ENCODE measurements at places on chromosomes 2 and 18.
A peak's percentile ranks its signal among the peaks of the same experiment; 100 is the strongest.

DNA sequence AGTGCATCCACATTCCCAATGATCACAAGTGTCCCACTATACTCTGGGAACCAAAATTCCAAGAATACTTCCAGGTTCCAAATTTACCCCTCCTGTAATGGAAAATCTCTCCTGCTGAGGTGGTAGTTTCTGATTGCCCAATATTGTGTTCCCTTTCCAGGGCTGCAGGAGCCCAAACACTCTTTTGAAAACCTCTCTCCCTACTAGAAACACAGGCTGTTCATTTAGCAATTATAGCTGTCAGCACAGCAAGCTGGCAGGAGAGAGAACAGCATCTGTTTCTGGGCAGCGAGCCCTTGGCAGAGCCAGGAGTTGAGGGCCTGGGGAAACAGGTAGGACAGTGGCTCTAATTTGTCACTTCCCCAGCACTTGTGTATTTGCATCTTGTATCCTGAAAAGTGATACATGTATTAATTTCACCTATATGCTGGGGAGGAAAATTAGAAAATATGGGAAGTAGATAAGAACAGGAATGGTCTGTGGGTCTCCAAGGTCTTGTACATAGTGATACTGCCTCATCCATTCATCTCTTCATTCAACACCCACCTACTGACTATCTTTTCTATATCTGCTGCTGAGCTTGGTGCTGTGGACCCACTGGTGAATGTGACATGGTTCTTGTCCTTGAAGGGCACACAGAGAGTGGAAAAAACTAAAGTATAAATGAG is 16.9 kb upstream of the PAIP2B start:
- no peak for DNase-seq

DNA sequence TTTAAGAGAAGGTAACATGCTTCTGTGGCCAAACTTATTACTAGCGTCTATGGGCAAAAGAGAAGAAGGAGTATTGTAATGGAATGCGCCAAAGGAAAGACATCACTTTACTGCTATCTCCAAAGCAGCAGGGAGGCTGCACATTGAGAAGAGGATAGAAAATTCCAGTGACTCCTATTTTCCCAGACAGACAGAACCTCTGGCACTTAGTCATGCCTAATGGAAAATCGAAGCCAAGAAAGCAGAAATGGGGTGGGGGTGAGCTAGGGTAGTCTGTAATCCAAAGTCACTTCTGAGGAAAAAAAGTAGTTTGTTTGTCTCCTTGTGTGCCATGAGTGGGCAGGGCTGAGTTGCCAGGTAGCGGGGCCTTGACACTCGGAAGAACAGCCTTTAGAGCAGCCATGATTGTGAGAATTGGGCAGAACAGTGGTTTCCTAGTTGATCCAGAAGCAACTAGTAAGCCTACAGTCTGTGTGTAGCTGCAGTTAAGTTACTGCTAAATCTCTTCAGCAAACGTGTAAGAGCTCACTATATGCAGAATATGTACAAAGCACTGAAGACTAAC is 79.4 kb upstream of the FOSL2 start:
- peak; percentile 45 for DNase-seq

DNA sequence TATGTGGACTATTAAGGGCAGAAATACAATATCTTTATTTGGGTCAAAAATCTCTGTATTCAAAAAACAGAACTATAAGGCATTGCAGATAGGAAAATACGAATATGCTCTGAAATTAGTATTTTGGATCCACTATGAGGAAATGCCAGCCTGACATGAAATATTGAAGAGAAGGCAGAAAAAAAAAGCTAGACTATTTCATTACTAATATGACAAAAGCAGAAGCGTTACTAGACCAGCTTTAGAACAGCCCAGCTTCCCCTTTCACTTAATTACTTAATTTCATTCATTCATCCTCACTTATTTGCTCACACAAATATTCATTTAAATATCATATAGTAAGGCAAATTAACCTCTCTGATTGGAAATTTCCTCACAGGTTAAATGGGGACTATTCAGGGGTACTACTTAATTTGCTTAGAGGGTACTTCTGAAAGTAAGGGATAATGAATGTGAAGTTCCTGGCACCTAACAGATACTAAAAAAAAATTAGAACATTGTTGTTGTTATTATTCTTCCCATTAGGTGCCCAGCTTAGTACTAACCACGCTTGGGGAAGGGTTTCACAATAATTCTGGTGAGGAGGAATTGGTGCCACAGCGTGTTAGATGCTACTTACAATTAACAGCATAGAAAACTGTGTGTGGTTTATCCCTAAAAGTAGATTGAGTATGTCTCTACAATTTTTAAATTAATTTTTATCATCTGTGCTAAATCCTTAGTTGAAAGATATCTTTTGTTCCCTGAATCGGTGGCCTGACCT is 71.1 kb upstream of the CTLA4 start:
- no peak for DNase-seq

GRCh38 chr2:188931361-188931760 is 42.8 kb upstream of the COL3A1 start:
- peak; percentile 41 for DNase-seq

DNA sequence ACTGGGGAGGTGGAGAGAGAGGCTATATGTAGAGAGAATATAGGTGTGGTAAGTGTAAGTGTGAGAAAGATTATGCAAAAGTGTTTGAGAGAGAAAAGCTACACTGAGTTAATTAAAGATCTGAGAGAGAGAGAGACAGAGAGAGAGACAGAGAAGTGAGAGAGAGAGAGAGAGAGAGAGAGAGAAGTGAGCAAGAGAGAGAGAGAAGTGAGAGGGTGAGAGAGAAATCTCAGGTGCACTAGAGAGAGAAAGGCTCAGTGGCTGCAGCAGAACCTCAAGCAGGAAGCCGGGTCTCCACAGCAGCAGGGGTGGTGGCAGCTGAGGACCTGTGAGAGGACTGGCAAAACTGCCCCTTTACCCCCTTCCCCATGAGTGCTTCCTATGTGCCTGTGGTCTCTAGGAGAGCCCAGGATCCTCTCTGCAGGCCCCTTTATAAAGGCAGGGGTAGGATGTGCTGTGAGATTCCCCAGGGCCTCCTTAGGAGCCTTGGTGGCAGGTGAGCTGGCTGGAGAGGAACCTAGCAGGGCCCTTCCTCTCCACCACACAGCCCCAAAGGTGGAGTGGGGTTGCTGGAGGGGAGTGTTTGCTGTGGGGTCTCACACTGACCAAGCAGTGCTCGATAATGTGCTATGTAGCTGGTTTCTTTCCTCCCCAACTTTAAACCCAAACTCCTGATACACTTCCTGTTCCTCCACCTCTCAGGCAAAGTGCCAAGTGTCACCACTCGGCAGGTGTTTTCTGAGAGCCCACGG is 52.6 kb downstream of the SLC4A5 start:
- no peak for DNase-seq

DNA sequence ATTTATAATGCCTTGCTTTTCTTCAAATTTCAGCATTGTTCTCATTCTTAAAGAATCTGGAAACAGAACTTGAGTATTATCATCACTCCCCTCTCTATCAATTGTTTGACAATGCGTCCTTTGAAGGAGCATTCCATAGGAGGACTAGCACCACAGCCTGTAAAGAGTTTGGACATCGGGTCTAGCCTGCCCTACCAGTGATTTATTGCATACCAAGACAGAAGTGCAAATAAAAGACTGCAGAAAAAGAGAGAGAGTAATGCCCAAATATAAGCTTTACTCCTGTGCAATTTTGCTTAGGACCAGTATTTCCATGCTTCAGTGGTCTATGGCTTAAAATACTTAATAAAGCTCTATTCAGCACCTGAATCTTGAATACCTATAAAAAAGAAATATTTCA is 55.4 kb upstream of the MAP2 start:
- DNase-seq = peak; percentile 7

- DNase-seq = no peak
These were observed 462.7 kb upstream of the CDH20 start for GRCh38 chr18:60870261-60871153.

GRCh38 chr2:212197776-212198175 is 340.8 kb downstream of the ERBB4 start:
- DNase-seq = no peak

- DNase-seq = peak; percentile 36
These were observed 37.5 kb upstream of the ZNF385B start for GRCh38 chr2:179898873-179899272.

DNA sequence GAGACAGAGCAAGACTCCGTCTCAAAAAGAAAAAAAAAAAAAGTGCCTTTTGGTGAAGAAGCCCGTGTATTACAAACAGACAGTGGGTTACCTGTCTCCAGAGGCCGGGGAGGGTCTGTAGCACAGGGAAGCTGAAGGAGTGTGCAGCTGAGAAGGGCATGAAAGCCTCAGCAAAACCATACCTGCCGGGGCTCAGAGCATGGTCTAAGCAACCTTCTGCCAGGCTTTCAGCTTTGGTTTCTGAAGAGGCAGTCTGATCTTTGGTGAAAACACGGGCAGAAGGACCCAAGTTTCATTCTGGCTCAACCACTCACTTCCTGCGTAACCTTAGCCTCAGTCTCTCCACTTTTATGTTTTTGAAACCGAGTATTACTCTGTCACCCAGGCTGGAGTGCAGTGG is 21.5 kb downstream of the SH2D6 start:
- no peak for DNase-seq

- peak; percentile 90 for DNase-seq
These were observed 41.4 kb downstream of the IL1R2 start for GRCh38 chr2:102033031-102033749.

DNA sequence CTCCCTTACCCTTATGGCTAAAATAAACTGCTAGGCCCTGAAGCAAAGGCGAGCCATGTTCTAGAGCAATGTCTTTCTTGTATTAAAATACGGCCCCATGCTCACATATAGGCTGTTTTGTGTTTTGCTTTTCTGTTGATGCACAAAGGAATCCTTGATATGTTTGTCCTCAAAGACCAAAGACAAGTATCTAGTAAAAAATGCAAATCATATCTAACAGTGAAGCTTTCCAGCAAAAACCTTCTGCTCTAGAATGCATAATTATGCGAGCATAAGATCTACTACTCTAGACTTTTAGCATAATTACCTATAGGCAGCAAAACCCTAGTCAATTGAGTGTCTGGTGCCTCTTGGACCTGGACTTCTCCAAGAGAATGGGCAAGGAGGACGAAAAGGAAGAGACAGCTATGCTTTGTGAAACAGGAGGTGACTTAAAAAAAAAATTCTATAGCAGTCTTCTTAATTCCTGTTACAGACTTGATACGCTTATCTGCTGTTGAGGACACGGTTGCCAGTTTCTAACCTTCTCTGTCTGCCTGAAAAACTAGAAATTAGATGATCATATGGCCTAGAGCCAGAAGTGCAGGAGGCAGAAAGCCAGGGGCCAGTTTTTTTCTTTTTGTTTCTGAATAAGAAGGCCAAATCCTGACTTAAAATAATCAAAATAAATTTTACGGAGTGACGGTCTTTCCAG is 1.5 kb upstream of the AMMECR1L start:
- peak; percentile 1 for DNase-seq

DNA sequence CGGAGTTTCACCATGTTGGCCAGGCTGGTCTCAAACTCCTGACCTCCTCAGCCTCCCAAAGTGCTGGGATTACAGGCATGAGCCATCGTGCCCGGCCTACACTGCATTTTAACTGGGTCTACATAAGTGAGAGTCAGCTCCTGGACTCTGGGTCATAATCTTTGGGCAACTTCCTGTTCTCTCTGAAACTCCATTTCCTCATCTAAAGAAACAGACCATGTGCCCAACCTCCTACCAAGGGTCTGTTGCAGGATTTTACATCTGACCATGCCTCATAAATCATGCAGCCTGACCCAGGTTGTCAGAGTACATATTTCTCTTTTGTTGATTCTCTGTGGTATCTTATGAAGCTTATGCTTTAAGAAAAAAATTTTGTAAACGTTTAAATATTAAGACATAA is 280.4 kb downstream of the ALPK2 start:
- DNase-seq = no peak

- DNase-seq = no peak
These were observed 8.2 kb upstream of the CABLES1 start for GRCh38 chr18:23127090-23127489.

DNA sequence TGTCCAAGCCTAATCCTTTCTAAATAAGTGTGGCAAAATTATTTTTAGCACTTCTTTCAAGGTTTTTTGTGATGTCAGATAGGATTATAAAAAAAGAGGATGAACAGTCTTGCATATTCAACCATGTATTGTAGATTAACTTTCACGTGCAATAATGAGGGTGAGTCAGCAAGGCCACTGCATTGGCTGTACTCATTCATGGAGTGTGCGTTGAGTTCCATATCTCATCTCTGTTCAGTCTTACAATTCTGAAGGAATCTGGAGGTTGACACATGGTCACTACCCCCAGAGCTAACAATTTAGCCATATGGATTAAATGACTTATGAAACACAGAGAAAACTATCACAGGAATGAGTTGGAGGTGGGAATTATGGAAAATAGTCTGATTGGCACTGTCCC is 810.5 kb downstream of the SLC4A3 start:
- DNase-seq = peak; percentile 10

GRCh38 chr2:216181351-216181750 is 72.2 kb downstream of the XRCC5 start:
- DNase-seq = no peak

- DNase-seq = no peak
These were observed 38.9 kb upstream of the LDLRAD4 start for GRCh38 chr18:13179566-13180113.

DNA sequence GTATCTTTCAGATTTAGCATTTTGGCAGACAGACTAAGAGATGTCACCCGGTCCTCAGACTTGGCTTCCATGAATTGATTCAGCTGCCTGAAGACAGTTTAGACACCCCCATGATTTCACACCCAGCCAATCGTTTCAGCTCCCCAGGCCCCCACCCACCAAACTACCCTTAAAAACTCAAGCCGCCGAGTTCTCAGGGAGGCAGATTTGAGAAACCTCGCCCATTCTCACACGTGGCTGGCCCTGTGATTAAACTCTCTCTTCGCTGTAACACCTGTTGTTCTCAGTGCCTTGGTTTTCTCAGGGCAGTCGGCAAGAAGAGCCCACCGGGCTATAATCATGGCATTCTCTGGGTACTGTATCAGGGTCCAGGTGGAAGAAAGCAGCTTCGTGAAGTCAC is 35.2 kb downstream of the UXS1 start:
- no peak for DNase-seq

DNA sequence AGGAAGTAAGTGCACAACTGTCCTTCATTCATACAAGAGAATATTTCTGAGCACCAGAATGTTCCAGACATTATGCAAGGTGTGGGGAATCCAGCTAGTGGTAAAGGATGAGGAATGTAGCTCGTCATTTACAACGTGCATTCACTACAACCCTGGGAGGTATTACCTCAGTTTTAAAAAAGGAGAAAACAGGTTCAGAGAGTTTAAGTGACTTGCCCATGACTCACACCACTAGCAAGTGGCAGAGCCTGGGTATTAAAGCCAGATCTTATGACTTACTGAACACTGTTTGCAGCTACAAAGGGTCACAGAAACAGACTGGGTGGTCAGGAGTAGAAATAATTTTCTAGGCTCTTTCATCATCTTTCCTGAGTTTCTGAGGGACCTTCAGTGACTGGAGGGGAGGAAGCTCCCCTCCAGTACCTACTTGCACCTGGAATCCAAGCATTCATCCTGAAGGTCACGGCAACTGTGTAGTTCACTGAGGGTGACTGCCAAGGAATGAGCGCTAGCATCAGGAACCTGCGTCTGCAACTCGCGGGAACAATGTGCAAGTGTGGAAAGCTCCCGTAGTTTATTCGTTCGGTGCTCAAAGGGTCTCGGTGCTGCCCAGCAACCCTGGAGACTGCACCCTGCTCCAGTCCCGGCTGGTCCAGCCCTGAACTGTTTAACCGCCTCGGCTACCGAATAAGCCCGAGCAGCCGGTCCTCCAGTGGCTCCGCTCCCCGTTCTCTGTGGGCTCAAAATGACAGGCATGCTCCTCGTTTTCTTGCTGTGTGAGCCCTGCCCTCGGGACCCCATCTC is 647 bp downstream of the CCDC121 start:
- DNase-seq = peak; percentile 93

GRCh38 chr18:78981394-78981831 is 1.8 kb downstream of the SALL3 start:
- DNase-seq = no peak

- DNase-seq = peak; percentile 42
These were observed 53.8 kb downstream of the STAT1 start for GRCh38 chr2:190959911-190960788.

All from fibroblast of skin of right biceps (primary cell).